GM12864 (cell line): ENCODE measurements at places on chromosomes 6 and 20.

DNA sequence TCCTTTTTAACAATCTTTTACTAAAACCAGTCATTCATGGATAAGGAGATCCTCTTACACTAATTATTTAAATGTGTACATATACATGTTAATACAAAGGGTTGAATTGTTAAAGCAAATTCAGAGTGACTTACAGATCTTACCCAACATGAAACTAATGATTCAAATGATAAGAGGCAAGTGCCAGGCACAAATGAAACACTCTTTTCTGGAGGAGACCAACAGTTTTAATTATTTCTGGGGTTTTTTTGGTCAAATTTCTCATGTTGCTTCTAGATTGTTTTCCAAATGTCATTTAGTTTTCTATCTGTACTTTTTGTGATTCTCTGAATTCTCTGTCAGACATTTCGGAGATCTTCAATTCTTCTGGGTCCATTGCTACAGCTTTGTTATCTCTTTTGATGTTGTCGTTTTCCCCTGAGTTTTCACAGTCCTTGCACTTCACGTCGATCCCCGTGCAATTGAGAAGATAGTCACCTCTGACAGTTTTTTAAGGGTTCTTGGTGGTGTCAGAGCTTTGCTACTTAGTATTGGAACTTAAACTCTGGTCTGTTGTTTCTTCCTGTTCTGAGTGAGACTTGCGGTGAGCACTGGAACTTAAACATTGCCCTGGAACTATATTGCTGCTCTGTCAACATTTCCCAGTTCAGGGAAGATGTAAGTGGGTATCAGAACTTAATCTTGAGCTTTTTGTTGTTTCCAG is 23.2 kb downstream of the MAS1 start:
- DNase-seq = no peak

GRCh38 chr20:10641467-10641866 is 32.3 kb downstream of the JAG1 start:
- no peak for DNase-seq

- no peak for DNase-seq
Observed at GRCh38 chr6:98516866-98517265, 317.5 kb upstream of the POU3F2 start.

DNA sequence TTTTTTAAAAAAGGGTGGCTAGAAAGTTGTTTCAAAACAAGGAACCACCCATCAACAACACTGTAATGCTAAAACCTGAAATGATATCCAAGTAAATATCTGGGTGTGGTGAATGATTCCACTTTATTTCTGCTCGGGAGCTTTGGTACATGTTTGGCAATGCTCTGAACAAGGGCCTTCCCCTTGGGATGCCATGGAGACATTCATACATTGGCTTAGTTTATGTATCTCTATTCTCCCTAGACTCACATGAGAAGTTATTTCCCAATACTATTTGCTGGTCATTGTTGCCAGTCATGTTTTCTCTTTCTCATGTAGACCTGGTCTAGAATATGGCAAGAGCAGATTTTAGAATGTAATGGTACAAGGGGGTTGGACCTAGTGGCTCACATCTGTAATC is 22.9 kb downstream of the ADTRP start:
- DNase-seq = no peak

- DNase-seq = no peak
Observed at GRCh38 chr6:21780679-21781078, 187.1 kb downstream of the SOX4 start.

DNA sequence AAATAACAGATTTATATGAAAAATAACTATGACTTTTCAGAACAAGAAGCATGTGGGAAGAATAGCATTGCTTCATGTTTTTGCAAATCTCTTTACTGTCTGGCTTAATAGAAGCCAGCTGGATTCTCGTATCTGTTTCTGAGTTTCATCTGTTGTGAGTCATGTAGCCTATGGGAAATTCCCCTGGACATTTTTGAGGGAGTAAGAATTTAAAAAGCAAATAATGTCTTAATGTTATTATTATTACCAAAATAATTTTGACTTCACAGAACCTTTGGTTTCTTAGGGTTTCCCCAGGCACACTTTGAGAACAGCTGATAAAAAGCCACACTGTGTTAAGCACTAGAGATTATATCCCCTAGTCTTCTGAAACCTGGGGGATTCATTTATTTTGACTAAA is 75.8 kb downstream of the SYCP2L start:
- no peak for DNase-seq

DNA sequence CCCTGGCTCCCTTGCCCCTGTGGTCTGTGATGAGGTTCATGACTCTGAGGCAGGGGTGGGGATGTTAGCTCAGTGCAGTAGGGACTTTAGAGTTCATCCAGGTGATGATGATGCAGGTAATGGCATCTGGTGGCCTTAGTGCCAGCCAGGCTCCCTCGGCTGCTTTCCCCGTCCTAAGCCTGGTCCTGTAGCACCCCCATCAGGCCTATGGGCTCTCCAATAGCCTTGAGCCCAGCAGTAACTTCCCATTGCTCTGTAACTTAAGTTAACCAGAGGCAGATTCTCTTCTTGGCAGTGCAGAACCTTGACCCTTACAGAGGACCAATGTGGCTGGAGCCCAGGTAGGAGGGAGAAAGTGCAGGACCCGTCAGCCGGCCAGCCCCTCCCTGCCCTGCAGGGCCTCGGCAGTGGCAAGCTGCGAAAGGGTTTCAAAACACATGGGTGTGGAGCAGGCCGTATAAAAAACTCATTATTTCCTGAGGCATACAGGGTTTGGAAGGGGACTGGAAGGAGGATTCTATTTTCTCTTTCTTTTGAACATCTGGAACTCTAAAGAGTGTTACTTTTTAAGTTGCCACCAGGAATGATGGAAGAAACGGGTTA is 406.9 kb downstream of the CDH26 start:
- DNase-seq = no peak
